ENCODE measurements at places on chromosomes 11 and 22. TPM values are rescaled to one million over a fixed set of nuclear protein-coding genes. Genes with fewer than 3 reads are reported as not detected.

C22orf31 gene
- polyA plus RNA-seq = not detected

GRCh38 chr11:87256694-87257340 lies 219.1 kb downstream of the TMEM135 start:
- DNase-seq = no peak

GRCh38 chr11:130612291-130612851 lies 163.9 kb downstream of the ADAMTS15 start:
- DNase-seq = no peak

DNA sequence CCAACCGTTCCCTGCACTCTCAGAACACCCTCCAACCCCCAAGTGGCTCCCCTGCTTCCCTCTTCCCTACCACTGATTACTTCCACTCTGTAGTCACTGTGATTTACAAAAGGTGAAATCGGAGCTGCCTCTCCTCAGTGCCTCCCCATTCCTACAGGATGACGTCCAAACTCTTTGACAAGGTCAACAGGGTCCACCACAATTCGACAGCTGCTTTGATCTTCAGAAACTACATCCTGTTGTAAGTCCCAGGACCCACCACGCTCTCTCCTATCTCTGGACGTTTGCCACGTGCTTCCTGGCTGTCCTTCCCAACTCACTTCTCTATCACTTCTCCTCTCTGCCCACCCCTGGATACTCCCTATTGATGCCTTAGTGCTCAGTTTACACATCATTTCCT lies 85.0 kb upstream of the EIF3D start:
- DNase-seq = no peak

GRCh38 chr11:33310720-33311500 lies 53.7 kb downstream of the HIPK3 start:
- no peak for DNase-seq

MUC5AC gene
- not detected for polyA plus RNA-seq
